ENCODE measurements at places on chromosomes 7 and 10.

DNA sequence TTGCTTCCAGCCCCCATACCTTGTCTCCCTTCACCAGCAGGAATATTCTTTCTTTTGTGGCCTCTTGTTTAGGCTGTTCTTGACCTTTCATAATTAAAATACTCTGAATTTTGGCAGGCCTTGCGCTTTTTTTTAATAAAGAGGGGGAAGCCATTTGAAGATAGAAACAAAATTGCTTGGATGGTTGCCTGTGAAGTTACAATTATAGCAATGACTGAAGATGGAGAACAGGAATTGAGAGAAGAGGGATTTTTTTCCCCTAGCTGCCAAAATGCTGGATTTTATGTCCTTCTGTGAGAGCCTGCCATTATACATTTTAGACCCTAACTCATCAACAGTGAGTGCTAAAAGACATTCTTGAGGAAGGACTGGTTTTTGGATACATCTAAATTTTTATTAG lies 24.8 kb downstream of the FGFBP3 start:
- H3K4me3 ChIP-seq, result no peak overlapping the region
- no peaks in the 10 kb centered on the region for H3K4me1 ChIP-seq
- H3K27ac ChIP-seq, result peak overlapping the region; percentile 81
- DNase-seq, result no peak
- no peaks in the 10 kb centered on the region for H3K36me3 ChIP-seq
- no peaks in the 10 kb centered on the region for H3K27me3 ChIP-seq

DNA sequence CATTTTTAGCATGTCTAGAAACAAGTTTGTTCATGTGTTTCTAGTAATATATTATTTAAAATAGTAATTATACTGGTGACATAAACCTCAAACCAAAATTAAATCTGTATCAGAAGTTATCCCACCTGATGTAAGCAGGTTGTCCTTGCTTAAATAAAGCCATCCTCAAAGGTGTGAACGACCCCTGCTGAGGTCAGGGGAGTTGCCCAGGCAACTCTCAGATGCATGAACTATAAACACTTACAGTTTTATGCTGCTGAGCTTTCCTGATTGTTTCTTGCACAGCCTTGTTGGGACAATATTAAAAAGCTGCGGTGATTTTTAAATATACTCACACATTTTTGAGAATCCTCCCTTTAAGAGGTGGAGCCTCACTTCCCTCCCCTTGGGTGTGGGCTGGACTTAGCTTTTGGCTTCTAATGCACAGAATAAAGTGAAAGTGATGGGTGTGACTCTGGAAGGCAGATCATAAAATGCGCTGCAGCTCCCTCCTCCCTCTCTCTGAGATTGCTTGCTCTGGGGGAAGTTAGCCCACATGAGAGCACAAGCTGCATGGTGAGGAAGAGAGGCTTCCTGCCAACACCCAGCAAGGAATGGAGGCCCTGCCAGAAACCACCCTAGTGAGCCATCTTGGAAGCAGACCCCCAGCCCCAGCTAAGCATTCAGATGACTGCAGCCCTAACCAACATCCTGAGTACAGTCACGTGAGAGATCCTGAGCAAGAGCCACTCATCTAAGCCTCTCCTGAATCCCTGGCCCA lies 152.7 kb downstream of the SKIDA1 start:
- DNase-seq, result no peak
- no peaks in the 10 kb centered on the region for H3K4me1 ChIP-seq
- no peaks in the 10 kb centered on the region for H3K27me3 ChIP-seq
- peak overlapping the region; percentile 5 for H3K4me3 ChIP-seq

DNA sequence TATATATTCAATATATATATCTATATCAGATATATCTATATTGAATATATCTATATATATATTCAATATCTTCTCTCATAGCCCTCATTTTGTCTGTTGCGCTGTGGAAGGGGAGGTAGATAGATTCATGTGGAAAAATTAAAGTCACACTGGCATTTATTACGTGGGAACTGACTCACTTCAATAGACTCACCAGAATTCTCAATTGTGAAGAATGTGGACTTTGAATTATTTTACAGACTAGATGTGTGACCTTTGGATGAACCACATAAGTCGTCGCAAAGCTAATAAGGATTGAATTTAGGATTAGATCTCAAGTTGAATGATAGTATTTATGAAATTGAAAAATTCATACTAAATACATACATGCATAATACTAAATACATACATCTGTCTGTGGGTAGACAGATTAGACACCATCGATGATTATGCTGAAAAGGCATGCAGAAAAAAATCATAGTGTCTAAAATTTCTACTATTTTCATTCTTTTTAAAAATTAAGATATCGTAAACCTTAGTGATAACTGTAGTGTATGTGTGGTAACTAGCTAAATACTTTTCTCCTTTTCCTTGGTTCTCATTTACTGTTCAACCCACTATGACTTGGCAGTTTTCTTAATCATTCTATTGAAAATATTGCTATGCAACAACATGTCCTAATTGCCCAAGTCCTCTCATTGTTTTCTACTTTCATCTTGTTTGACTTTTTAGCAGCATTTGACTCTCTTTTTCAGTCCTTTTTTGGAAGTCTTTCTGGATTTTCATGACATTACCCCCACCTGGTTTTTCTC lies 61.8 kb upstream of the A1CF start:
- no peak overlapping the region for H3K27ac ChIP-seq
- no peaks in the 10 kb centered on the region for H3K4me1 ChIP-seq
- DNase-seq, result no peak
- H3K27me3 ChIP-seq, result no peaks in the 10 kb centered on the region
- no peaks in the 10 kb centered on the region for H3K36me3 ChIP-seq

GRCh38 chr7:10874666-10875065 lies 99.0 kb upstream of the PHF14 start:
- H3K27ac ChIP-seq, result no peak overlapping the region
- H3K27me3 ChIP-seq, result no peaks in the 10 kb centered on the region
- H3K36me3 ChIP-seq, result no peaks in the 10 kb centered on the region

GRCh38 chr7:1593091-1593866 lies 23.4 kb upstream of the PSMG3 start:
- no peaks in the 10 kb centered on the region for H3K36me3 ChIP-seq
- no peaks in the 10 kb centered on the region for H3K4me1 ChIP-seq
- H3K27ac ChIP-seq, result no peak overlapping the region
- H3K27me3 ChIP-seq, result peaks cover 71% of the 10 kb centered on the region
- no peak overlapping the region for H3K4me3 ChIP-seq

- no peaks in the 10 kb centered on the region for H3K36me3 ChIP-seq
- no peak overlapping the region for H3K27ac ChIP-seq
- no peaks in the 10 kb centered on the region for H3K4me1 ChIP-seq
- H3K4me3 ChIP-seq, result no peak overlapping the region
These were observed 118.9 kb downstream of the EVX1 start for GRCh38 chr7:27361522-27361921.

DNA sequence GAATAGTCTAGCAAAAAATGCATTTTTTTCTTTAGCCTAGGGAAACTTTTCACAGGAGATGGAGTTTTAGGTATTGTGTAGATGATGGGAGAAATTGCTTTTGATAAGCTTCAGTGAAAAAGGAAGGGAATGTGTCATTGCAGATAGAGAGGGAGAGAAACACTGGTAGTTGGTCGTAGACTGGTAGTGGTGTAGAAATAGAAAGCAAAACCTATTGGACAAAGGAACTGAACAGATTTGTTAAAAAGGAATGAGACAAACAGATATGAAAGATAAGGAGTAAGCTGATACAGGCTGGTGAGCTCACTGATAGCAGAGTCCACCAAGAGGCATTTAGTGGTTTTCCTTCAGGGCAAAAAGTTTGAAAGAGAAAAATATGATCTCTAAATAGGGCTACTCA lies 94.3 kb downstream of the ZEB1 start:
- H3K4me1 ChIP-seq, result no peaks in the 10 kb centered on the region
- H3K4me3 ChIP-seq, result no peak overlapping the region
- no peak for DNase-seq
- no peak overlapping the region for H3K27ac ChIP-seq

GRCh38 chr10:80988755-80989154 lies 451.1 kb downstream of the SH2D4B start:
- no peaks in the 10 kb centered on the region for H3K4me1 ChIP-seq
- no peak overlapping the region for H3K4me3 ChIP-seq
- DNase-seq, result no peak
- H3K27me3 ChIP-seq, result no peaks in the 10 kb centered on the region

GRCh38 chr7:127673902-127674301 lies 21.9 kb downstream of the SND1 start:
- H3K4me3 ChIP-seq, result no peak overlapping the region
- H3K27me3 ChIP-seq, result no peaks in the 10 kb centered on the region
- H3K36me3 ChIP-seq, result no peaks in the 10 kb centered on the region
- H3K4me1 ChIP-seq, result no peaks in the 10 kb centered on the region
- no peak overlapping the region for H3K27ac ChIP-seq
- DNase-seq, result no peak
